GM12878 (cell line): ENCODE measurements at places on chromosomes 5 and 9.

- no peak for DNase-seq
These were observed 40.7 kb upstream of the RAD23B start for GRCh38 chr9:107242073-107243030.

GRCh38 chr5:79560771-79561524 is 47.0 kb upstream of the HOMER1 start:
- DNase-seq: peak; percentile 31

DNA sequence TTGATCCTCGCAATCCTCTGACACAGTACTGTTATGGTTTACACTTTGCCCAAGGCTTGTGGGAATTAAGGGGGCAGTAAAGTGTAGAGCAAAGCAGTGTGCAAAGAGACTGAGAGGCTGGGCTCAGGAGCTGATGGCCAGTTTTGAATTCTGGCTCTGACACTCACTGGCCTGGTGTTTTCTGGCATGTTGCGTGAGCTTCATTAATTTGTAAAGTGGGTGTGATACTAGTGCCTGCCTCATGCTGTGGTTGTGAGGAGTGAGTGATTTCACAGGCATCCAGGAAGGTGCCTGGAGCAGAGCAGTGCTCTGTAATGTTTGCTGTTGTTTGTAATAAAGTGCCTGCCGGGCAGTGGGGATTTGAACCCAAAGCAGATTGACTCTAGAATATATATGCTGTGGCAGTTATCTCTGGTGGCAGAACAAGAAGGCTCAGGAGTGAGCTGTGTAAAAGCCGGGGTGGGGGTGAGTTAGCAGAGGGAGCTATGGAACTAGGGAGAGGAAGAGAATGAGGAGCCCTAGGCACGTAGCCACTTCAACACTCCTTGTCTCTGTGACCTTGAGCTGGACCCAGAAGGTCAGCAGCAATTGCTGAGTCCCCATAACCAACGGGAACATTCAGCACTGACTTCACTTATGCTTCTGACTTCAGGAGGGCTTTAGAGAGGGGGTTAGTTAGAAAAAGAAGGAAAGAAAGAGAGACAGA is 108.5 kb downstream of the DOCK2 start:
- DNase-seq: no peak

GRCh38 chr9:77429928-77430327 is 218.2 kb downstream of the GNA14 start:
- DNase-seq: no peak
